ENCODE measurements at places on chromosomes 5 and 9.

GRCh38 chr5:67234671-67235176 is 38.1 kb upstream of the CD180 start:
- DNase-seq = no peak

DNA sequence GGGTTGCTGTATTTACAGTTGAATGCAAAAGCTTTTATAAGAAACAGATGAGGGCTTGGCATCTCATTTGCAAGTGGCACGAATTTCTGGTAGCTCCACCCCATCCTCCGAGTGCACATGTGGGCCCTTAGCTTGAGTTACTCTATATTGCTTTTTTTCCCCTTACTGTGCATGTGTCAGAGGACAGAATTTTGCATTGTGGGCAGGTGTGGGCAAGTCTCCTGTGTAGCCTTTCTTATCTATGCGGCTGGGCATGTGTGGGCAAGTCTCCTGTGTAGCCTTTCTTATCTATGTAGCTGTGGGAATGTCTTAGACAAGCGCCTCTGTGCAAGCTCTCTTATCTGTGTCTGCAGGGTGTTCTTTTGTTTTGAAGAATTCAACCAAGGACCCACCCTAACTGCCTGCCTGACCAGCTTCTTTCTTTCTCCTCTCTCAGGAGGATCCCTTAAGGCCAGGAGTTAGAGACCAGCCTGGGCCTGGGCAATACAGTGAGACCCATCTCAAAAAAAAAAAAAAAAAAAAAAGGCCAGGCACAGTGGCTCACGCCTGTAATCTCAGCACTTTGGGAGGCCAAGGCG is 34.1 kb upstream of the SIL1 start:
- DNase-seq = no peak

- no peak for DNase-seq
These were observed 171.2 kb downstream of the CWC27 start for GRCh38 chr5:64939772-64940510.

DNA sequence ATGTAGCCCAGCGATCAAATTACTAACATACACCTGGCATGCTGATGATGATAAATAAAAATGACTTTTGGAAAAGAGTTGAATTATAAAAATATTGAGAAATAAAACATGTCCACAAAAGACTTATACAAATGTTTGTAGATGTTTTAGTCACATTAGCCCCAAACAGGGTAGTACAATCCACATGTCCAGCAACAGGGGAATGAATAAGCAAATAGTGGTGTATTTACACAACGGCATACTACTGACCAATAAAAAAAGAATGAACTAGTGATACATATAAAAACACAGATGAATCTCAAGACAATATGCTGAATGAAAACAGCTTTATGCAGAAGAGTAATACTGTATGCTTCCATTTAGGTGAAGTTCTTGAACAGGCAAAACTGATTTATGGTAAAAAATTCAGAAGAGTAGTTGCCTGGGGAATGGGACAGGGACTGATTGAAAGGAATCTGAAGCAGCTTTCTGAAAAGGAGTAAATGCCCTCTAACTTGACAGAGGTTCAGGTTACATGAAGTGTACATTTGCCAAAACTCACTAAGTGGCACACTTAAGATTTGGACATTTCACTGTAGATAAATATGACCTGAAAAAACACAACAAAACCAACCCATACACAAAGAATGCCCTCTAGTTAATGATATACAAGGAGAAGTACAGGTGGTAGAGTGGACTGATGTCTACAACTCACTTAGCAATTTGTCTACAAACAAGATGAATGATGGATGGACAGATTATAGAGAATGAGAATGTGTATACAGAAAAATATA is 35.4 kb downstream of the ACTL7A start:
- no peak for DNase-seq

DNA sequence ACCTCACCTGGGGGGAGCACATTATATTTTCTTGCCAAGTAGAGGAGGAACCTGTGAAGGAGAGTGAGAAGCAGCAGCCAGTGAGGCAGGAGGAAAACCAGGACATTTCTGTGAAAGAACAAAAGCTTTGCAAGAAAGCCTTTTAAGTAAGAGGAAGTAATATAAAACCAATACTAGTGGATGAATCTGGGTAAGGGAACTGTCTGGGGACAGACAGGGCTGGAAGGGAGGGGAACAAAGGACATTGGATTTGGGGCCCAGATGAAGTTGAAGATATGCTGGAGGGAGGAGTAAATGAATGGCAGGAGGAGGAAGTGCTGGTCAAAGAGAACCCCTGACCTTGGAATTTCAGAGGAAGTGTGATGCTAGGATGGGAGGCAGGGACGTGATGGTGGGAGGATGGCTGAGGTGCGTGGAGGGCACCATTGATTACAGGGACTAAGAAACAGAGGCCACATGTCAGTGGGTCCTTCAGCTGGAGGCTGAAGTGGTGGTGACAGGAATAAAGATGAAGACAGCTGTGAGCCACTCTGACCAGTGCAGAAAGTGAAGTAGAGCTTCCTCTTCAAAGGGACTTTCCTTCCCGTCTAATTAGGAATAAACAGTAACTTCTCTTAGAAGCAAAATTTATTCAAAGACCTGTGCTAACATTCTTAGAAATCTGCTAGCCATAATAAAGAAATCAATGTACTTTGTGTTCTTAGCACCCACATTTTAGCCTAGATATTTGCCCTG is 43.5 kb upstream of the FABP6 start:
- DNase-seq = no peak

DNA sequence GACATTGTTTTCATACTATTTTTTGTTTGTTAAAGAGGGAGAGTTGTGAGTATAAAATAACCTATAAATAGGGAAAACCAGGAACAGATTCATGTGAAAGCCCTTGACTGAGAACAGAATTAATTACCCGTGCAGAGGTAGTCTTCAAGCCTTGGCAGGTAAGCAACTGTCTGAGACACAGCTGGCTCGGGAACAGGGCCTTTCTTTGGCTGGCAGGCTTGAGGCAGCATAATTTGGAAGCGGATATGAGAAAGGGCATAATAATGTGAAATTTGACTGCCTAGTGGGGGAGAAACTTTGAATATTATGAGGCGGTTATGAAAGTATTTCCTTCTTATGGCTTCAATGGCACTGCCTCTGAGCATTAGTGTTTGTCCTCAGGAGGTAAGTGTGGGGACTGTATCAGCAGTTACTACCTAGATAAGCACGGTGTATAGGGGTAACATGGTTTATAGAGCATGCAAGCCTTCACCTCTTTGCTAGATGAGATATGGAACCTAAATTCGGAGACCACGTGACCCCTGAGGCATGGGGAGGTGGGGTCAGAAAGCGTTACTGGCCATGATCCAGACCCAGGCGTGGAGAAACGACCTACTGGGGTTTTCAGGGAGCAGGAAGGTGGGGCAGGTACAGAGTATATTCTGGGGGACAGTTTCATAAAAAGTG is 210.2 kb upstream of the GAS1 start:
- no peak for DNase-seq

DNA sequence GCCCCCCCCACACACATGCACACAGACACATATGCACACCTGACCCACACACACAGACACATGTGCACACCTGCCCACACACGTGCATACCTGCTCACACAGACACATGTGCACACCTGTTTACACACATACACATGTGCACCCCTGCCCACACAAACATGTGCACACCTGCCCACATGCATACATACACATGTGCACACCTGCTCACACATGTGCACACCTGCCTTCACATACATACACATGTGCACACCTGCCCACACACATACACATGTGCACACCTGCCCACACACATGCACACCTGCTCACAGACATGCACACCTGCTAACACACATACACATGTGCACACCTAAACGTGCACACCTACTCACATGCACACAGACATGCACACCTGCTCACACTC is 147.0 kb upstream of the FOXD4L5 start:
- DNase-seq = no peak

GRCh38 chr5:175596761-175597189 is 61.1 kb upstream of the HRH2 start:
- no peak for DNase-seq

DNA sequence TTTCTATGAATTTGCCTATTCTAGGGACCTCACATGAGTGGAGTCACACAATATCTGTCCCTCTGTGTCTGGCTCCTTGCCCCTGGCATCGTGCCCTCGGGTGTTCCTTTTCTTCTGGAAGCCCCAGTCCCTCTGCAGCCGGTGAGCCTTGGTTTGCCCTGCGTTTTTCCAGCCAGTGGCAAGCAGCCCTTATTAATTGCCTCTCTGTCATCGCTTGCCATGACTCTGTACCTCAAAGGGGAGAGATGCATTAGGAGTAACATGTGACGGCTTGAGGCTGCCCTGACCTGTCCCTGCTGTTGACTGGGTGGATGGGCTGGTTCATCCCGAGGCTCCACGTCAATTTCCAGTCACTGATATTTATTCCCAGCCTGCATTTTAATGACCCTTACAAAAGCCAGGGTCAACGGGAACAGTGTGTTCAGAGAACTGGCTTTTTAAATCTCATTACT is 87.3 kb downstream of the CFAP90 start:
- DNase-seq = no peak

GRCh38 chr9:89817151-89817950 is 212.5 kb downstream of the GADD45G start:
- DNase-seq = no peak

GRCh38 chr5:64229163-64229774 is 63.6 kb downstream of the RNF180 start:
- no peak for DNase-seq

GRCh38 chr9:32399110-32399815 is 14.8 kb downstream of the ACO1 start:
- no peak for DNase-seq

Measured in stimulated activated CD4-positive, alpha-beta T cell treated with anti-CD3 and anti-CD28 coated beads, Interleukin-12 subunit alpha, Interleukin-12 subunit beta, amount 100 ng/mL, for 24 hours (primary cell).